ENCODE measurements at places on chromosomes 11 and 22.

GRCh38 chr11:94873916-94874540, 99.3 kb downstream of the CWC15 start:
- DNase-seq, result no peak

DNA sequence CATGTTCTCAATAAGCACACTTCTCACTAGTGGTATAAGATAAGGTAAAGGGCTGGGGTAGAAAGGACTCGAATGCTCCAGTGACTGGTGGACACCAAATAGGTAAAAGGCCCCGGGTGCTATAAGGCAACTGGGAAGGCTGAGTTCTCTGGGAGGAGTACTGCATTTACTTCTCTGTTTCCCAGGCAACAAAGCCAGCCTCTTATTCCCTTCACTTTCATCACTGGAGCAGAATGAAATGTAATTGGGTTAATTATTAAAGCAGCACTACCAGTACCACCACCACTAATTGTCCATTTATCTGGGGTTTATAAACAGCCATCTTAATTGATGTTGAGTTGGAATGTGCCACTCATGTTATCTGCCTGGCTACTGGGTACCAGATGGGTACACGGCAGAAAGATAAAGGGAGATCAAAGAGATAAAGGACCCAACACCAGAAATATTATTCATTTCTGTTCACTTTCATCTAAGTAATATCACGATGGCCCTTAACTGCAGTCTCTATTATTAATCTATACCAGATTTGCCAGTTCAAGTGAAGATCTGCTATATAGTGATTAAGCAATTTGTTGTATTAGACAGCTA, 94.4 kb upstream of the CHRM4 start:
- no peak for DNase-seq

- no peak for DNase-seq
Measured at GRCh38 chr22:35746248-35746647, 28.6 kb downstream of the APOL5 start.

GRCh38 chr11:43694477-43694876, 13.9 kb downstream of the HSD17B12 start:
- no peak for DNase-seq

GRCh38 chr11:16935518-16936302, 78.5 kb downstream of the PLEKHA7 start:
- DNase-seq, result peak; percentile 56

DNA sequence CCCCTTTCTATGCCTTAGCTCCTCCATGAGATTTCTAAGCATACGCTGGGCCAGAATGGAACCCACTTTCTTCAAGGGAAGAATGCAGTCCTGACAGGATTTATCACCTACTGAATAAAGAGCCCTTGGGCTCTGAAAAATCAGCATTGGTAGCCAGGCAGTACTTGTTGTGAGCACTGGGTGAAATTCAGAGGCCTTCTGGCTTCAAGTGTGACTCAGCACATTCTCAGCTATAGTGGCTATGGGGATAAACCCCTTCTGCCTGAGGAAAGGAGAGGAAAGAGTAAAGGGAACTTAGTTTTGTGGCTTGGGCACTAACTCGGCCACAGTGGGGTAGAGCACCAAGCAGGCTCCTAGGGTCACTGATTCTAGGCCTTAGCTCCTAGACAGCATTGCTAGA, 574.8 kb downstream of the JRKL start:
- no peak for DNase-seq

DNA sequence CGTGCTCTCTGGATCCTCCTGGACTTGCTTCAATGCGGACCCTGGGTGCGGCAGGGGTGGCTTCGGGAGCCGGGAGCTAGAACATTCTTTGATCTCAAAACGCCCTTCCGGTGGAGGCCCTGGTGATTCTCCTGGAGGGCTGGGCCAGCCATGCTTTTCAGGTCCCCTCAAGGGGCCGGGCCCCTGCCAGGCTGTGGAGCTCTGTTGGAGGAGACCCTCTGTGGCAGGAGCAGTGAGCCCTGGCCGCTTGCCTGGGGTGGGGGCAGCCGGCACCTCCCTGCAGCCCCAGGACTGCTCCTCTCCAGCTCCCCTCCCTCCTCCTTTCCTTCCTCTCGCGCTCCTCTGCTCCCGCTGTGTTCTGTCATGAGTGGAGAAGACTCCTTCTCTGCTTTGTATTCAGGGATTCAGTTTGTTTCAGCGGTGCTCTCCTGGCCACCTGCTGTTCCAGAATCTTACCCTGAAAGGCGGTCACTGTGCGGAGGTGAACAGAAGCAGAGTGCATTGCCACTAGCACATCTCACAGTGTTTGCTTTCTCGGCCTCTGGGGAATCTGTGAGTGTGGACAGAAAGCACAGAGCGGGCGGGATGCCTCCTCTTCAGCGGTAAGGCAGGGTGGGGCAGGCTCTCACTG, 289.1 kb downstream of the TBC1D22A start:
- DNase-seq, result no peak

GRCh38 chr22:40401532-40401931, 31.1 kb downstream of the SGSM3 start:
- DNase-seq, result no peak

DNA sequence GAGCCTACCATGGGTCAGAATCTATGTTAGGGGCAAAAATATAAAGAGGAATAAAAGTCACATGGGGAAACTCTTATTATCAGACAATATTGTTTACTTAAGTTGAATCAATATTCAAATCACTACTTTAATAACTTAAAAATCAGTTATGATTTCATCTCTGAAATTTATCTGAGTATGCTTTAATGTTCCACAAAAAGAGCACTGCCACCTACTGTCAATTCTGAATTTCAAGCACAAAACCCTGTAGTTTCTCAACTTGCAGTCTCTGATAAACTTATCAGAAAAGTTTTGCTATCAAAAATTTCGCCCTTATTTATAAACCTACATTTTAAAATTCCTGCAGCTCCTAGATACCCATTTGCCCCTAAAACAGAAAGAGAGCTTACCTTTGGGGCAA, 47.3 kb downstream of the RDX start:
- DNase-seq, result no peak

GRCh38 chr22:49402169-49402568, 425.5 kb downstream of the BRD1 start:
- no peak for DNase-seq

- no peak for DNase-seq
Measured at GRCh38 chr22:36562261-36562835, 33.4 kb upstream of the EIF3D start.

DNA sequence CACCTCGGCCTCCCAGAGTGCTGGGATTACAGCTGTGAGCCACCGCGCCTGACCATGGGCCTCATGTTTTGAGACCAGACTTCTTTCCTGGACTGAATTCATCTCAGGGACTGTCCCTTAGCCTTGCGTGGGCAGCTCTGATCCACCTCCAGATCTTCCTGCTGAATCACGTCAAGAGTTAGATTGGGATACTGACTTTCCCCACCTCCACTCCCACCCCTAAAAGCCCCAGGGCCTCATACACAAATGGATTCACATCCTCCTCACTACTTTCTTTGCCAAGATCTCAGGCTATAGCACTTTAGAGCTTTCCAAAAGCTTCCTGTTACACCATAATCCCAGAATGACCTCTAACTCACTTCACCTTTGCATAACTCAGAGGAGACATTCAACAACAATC, 12.1 kb downstream of the CCDC87 start:
- no peak for DNase-seq

GRCh38 chr11:6526411-6527135, 29.5 kb downstream of the DNHD1 start:
- no peak for DNase-seq

DNA sequence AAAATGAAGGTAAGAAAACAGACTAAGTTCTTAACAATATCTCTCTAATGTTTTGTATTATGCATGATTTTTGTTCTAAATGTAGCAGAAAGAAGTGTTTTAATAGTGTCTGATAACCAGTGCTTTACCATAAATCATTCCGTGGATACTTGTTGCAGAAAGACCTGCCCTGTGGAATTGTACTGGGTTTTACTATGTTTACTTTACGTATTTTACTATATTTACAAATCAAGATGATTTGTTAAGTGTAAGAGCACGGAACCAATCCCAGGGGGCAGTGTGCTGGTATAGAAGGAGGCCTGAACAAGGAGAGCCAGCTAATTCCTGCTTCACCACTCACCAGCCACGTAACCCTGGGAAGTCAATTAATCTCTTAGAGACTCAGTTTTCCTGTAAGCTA, 1.4 kb downstream of the HTR3B start:
- DNase-seq, result no peak

DNA sequence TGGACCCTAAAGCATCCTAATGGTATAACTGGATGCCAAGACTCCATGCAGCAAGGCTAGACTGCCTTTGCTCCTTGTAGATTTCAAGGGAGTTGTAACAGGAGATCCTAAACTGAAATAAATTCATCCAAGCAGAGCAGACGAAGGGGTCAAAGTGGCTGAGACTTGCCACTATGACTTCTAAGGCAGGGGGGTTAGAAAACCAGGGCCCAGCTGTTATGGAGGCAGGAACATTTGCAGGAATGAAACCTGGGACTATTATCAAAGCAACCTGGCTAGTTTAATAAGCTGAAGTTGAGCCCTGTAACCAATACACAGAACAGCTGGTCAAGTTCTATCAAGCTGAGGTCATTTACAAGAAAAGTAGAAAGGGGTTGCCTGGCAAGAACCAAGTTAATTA, 122.2 kb upstream of the TRPC6 start:
- no peak for DNase-seq

DNA sequence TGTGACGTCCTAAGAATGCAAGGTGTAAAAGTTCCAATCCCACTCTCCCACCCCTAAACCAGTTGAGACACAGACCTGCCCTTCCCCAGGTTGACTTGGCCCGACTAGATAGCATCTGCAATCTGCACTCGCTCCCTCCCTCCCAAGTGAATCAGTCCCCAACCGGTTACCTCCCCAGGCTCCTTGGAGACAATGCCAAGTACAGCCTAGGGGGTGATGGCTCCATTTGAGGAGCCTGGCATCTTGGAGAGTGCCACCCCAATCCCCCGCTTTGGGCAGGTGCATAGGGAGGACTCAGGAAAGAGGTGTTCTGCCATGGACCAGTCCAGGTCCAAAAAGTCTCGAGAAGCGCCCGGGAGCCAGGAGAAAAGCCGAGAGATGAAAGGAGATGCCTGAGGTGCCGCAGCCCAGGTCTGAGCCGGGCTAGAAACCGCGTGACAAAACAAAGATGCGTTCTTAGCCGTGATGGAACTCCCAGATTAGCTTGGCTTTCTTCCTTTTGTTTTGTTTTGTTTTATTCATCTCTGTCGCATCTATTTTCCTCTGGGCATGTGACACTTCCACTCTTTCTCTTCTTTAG, 18.7 kb upstream of the SNX32 start:
- no peak for DNase-seq

- DNase-seq, result no peak
Measured at GRCh38 chr11:14566331-14567063, 46.3 kb upstream of the PSMA1 start.

DNA sequence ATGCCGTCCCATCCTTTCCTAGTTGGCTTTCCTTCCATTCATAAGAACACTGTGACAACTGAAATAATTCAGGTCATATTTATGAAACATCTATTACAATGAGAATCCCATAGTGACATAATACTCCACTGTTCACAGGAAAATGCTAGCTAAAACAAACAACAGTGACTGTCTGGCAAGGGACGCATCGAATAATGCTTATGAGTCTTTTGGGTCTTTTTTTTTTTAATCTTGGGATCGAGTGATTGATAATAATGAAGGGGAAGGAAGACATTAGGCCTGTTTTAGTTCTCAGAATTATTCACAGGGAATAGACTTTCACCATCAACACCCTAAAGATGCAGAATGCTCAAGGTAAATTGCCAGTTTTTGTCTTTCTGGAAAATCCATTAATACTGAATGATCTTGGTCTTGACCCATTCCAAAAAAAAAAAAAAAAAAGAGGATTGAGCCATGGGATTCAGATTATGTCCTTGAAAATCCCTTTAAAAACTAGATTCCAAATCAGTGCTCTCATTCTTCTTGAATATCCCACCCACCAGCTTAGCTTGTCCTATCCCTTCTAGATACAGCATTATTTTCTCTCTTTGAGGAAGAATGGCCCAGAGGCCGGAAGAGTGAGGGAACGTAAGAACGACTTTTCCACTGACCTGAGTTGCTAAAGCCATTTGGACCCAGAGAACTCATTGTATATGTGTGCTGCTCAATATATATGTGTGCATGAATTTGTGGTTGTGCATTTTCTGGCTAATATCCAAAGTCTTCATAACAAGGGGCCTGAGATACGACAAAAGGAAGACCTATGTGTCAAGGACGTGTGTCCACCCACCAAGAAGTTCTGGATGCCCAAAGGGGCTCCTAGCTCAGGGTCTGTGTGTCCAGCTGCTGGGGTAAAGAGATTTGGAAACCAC, 35.2 kb upstream of the CREB3L1 start:
- DNase-seq, result no peak

DNA sequence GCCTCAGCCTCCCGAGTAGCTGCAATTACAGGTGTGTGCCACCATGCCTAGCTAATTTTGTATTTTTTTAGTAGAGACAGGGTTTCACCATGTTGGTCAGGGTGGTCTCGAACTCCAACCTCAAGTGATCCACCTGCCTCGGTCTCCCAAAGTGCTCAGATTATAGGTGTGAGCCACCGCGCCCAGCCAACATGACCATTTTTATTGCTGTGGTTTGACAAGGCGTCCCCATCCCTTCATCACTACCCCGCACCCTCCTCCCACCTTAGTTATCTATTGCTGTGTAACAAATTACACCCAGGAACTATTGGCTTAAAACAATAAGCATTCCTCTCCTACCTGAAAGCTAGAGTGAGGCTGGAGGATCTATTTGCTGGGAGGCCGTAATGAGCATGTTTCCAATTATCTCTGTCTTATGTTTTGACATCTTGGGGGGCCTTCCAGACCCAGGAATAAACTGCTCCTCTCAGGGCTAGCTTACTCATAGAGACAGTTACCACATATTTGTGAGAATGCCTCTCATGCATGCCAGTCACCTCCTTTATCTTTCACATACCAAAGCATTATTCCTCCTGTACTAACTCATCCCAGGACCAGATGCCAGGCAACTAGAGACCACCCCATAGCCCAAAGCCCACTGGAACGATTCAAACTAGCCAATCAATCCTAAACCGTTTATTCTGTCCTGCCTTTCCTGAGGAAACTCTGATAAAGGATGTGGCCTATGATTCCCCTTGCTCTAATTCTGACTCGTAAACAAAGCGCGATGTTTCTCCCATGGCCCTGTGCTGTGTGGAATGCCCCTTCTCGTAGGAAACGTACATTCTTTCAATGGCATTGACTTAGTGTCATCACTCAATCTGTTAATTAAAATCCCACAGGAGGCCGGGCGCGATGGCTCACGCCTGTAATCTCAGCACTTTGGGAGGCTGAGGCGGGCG, 19.4 kb downstream of the SNU13 start:
- DNase-seq, result peak; percentile 70

- no peak for DNase-seq
Measured at GRCh38 chr11:133553885-133554740, 21.8 kb upstream of the OPCML start.
